IMR-90 (cell line): ENCODE measurements at places on chromosomes 3 and 15. TPM values are rescaled to one million over a fixed set of nuclear protein-coding genes. Genes with fewer than 3 reads are reported as not detected.

DNA sequence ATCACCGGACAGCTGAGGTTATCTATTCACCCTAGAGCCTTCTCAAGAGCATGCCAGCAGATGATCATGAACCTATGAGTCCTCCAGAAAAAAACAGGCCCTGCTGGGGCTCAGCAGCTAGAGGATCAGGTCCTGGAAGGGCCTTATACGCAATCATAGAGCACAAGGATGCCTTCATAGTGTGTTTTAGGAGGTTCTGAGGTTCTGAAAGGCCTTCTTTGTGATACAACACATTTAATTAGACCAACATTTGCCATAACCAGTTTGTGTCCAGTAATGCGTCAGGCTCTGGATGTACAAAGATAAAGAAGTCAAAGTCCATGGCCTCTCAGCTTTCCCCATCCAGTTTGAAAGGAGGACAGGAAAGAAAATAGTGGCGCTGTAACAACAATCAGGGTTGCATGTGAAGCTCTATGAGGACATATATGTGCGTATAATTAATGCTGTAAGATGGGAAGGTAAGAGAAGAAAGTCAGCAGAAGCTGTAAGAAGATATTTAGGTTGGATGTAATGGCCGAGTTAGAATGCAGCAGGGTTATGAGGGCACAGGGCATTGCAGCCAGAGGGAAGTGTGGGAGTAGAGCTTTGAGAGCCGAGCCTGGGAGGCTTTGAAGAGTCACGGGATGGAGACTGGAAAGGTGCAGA is 302.6 kb upstream of the TBL1XR1 start:
- no peak for DNase-seq
- no peaks in the 10 kb centered on the region for H3K4me1 ChIP-seq
- no peak overlapping the region for H3K4me3 ChIP-seq
- no peaks in the 10 kb centered on the region for H3K36me3 ChIP-seq
- no peaks in the 10 kb centered on the region for H3K27me3 ChIP-seq
- no peak overlapping the region for H3K27ac ChIP-seq

GRCh38 chr3:69772152-69772867 is 33.0 kb downstream of the MITF start:
- no peak overlapping the region for H3K4me3 ChIP-seq
- H3K27ac ChIP-seq = no peak overlapping the region
- peaks cover 22% of the 10 kb centered on the region for H3K4me1 ChIP-seq
- H3K27me3 ChIP-seq = no peaks in the 10 kb centered on the region

DNA sequence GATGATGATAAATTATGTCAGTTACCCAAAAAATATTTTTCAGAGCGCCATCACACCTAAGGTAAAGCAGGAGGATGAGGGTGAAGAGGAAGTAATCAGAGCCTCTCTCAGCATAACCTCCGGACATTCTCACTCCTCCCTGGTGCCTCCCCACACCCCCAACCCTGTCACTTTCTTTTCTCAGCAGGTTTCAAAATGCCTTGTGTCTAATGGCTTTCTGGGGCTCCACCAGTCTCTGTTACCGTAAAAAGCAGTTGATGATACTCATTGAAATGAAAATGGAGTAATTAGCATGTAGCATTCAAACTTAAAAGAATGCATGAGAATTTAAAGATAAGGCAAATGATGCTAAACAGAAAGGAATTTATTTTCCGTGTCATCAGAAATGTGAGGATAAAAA is 180.0 kb downstream of the ERC2 start:
- no peaks in the 10 kb centered on the region for H3K27me3 ChIP-seq
- no peak overlapping the region for H3K27ac ChIP-seq
- H3K36me3 ChIP-seq = no peaks in the 10 kb centered on the region

DNA sequence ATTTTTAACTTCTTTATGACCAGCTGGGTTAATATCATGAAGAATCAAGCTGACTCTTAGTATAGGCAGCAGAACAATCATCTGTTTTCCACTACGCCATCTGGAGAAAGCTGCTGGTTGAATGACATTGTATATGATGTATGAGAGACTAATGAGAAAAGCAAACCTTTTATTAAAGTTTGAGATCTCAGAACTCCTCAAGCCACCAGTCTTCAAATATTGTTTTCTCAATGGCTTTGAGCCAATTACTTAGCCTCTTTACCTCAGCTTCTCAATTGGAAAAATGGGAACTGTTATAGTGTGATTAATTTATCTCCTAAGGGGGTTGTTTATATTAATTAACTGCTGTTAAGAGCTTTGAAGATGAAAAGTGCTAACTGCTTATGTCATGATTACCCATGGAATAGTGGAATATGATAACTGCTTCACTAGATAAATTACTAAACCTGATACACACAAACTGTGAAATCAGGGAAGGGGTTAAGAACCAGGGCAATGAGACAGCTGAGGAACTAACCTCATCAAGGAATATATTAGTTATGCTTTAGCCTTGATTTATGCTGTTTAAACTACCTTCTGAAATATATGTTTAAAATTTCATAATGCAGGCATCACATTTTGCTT is 330.1 kb downstream of the SOX2 start:
- H3K27me3 ChIP-seq = no peaks in the 10 kb centered on the region
- DNase-seq = no peak
- H3K4me3 ChIP-seq = no peak overlapping the region
- H3K27ac ChIP-seq = no peak overlapping the region
- H3K36me3 ChIP-seq = no peaks in the 10 kb centered on the region

DNA sequence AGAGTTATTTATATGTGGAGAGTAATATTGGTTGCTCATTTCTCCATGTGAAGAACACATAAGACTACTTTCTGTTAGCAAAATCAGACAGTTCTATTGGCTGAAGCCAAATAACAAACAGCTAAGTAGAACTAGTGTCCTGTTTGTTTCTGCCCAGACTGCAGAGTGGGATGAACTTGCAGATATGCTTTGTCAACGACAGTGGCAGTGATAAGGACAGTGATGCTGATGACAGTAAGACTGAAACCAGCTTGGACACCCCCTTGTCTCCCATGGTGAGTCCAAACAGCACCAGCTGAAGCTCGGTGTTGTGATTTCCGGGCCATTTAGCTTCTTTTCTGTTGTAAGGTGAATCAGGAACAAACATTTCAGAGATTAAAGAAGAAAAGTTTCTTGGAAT is 102.6 kb upstream of the IL12A start:
- H3K36me3 ChIP-seq = no peaks in the 10 kb centered on the region; the same call in 1 of the 2 replicates
- no peak for DNase-seq
- no peak overlapping the region for H3K4me3 ChIP-seq
- peaks cover 16% of the 10 kb centered on the region for H3K4me1 ChIP-seq

MUC13 gene
- total RNA-seq = not detected in 2 replicates

AADACL2 gene
- total RNA-seq = not detected in 2 replicates

CA12 gene
- total RNA-seq = 33.7 and 36.4 TPM in 2 replicates

SLC9C1 gene
- not detected in 2 replicates for total RNA-seq
